ENCODE measurements at places on chromosomes 2 and 18.

GRCh38 chr18:59357928-59358327 lies 1.1 kb downstream of the LMAN1 start:
- DNase-seq: peak; percentile 39

DNA sequence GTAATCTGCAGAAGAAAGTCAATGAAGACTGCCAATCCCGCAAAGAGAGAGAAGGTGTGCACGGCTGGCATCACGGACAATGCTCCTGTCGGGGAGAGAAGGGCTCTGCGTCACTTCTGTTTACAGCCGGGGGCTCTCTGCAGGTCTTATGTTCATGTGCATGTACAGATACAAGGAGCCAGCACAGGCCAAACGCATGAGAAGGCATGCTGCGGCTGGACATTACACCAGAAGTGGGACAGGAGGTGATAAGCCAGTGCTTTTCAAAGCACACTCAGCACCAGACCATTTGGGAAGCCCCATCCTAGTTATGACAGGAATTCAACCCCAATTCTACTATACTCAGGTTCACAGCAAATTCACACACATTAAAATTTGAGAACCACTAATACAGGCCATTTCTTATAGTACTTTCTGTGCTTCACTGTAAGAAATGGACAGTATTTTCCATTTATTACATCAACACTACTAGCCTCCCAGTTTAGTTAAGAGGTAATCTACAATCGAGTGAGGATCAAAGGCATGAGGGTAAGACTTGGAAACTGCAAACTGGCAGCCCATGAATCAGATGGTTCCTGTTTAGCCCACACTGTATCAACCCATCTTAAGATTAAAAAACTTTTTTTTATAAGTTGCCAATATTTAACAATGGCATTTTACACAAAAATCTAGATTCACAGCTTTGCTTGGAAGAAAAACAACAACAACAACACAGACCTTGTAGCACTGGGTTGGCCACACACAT lies 38.2 kb downstream of the RMC1 start:
- DNase-seq: no peak

DNA sequence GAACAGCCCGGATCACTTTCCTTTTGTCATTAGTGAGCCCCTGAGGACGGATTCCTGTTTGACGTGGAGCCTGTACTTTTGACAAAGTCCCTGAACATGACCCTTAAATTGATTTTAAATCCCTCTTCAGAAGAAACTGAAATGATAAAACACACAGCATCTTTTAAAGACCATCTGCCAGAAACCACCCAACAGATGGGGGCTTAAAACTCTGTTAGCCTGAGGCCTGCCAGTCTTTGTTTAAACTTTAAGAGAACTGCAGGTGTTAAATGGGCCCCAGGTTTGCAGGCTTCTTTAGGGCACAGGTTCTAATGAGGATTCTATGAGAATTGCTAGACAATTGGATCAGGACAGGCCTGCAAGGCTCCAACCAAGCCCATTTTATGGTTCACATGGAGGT lies 177.9 kb downstream of the ALK start:
- no peak for DNase-seq

DNA sequence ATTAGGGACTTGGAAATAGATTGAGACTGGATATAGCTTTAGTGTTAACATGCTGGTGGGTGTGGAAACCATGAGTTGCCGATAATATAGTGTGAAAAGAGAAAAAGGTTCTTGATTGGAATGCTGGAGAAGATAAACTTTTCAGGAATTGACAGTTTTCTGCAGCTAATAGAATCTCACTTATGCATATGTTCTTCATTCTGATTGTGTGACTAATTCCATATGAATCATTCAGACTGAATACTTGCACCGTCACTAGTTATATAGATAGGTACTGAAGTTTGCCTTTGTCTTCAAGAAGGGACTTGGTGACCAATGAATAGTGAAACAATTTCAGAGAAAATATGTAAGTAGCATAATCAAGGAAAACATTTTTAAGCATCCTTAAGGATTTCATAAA lies 225.7 kb upstream of the FOSL2 start:
- no peak for DNase-seq

DNA sequence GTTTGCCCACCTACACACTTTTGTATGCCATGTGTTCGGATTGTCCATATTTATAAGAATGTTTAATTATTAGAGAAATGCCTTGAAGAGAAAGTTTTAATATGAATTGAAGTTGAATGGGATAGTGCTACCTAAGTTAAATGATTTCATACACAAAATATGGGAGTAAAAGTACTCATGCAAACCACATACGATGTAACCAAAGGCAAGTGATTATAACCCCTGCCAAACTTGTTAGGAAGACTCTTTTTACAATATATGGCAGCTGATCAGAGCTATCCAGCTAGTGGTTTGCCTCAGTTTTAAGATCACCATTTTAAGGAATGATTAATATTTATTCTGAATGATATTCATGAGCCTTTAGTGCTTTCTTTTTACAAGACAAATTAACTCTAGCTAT lies 106.7 kb downstream of the MYO1B start:
- DNase-seq: no peak

DNA sequence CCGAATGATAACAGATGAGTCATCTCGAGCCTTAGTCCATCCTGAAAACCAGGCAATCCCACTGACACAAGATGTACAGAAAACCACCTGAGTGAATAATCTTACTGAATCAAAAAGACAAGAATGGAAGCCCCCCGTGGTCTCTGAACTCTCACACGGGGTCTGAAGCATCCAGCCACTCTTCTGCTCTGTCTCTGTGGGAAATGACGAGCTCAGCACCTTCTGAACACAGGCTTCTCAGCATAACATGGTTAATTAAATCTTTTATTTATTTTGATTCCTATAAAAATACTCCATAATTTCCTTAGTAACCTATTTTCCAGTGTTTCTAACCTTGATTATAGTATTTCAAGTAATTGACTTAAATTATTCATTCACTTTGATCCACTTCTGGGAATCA lies 203.7 kb downstream of the TMEM163 start:
- DNase-seq: no peak

DNA sequence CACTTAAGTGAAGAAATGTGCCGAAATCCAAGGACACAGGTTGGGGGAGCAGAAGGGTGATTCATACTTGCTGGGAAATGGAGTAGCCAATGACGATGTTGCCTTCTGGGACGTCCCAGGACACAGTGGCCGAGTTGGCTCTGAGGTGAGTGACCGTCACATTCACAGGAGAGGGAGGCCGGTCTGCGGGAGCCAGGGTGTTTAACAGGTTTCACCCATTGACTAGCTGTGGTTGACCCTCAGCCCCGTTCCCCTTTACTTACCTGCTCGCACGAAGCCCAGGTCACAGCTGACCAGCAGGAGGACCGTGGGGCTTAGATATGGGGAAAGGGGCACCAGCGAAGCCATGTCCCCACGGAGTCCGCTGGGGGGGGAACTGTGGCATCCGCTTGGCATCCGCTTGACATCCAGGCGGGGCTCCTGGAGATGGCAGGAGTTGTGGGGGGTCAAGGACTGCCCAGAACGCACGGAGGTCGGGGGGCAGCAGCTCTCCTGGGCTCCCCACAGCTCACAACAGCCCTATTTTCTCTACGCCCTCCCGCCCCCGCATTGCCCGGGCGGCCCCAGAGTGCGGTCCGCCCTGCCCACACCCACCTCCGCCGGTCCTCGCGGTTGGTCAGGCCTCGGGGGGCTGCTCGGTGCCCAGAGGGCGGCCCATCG lies 586 bp downstream of the FNDC4 start:
- DNase-seq: no peak

DNA sequence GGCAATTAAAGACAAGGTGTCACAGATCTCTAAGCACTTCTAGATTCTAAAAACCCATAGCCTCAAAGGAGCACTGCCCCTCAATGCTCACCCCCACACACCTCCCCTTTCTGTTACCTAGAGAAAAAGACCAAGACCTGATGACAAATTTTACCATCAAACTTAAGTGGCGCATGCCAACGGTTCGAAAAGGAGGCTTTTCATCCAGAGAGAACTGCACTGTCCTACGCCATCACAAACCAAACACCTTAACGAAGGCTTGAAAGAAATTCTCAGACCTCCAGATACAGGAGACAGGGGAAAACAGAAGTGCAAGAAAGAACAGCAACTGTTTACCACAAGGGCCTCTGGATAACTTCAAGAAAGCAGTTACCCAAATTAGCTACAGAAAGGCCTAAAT lies 2.0 kb upstream of the ZC3H6 start:
- DNase-seq: no peak

DNA sequence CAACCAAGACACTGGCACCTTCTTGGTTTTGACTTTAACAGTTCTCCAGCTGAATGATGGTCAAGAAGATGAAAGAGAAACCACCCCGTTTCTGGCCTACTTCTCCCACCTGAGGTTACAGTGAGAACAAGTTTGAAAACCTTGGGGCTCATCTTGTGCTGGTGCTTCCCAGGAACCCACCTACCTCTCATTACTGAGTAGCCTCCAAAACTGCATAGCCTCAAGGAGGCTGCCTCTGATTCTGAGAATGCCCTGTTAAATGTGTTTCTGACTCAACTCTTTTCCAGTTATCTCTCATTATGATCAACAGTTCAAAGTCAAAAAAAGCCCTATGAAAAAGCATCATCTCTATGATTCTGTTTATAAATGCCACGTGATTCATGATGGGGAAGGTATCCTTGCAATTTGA lies 121.9 kb downstream of the CACNB4 start:
- DNase-seq: peak; percentile 57

DNA sequence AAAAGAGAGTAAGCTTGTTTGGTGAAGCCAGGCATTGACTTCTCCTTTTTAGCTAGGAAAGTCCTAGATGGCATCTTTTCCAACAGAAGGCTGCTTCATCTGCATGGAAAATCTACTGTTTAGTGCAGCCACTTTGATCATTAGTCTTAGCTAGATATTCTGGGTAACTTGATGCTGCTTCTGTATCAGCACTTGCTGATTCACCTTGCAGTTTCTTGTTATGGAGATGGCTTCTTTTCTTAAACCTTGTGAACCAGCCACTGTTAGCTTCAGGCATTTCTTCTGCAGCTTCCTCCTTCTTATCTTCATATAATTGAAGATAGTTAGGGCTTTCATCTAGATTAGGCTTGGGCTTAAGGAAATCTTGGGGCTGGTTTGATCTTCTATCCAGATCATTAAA lies 639.7 kb downstream of the TDRD15 start:
- no peak for DNase-seq

- DNase-seq: no peak
Observed at GRCh38 chr2:35784777-35785176, 570.8 kb upstream of the CRIM1 start.

GRCh38 chr2:207046724-207047123 lies 107.4 kb downstream of the CPO start:
- DNase-seq: peak; percentile 41

- peak; percentile 42 for DNase-seq
Observed at GRCh38 chr18:63994783-63995399, 25.0 kb downstream of the SERPINB8 start.

- no peak for DNase-seq
Observed at GRCh38 chr18:68733707-68734106, 18.8 kb upstream of the TMX3 start.

DNA sequence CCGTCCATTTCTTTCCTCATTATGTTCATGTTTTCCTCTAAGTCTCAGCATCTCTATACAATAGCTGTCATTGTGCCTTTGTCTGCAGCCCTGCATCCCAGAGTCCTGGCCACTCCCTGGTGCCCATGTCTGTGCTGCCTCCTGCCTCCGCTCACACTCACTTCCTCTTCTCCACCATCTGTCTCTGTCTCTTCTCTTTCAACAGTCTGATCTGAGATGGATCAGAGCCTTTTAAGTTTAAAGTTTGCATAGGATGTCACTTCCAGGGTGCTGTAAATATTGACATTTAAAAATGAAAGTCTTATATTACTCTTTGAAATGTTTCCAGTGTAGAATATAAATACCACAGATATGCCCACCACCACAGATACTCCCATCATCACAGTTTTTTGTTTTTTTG lies 42.7 kb downstream of the UBE2F start:
- DNase-seq: no peak

GRCh38 chr18:36158266-36158867 lies 28.7 kb downstream of the ELP2 start:
- DNase-seq: no peak

DNA sequence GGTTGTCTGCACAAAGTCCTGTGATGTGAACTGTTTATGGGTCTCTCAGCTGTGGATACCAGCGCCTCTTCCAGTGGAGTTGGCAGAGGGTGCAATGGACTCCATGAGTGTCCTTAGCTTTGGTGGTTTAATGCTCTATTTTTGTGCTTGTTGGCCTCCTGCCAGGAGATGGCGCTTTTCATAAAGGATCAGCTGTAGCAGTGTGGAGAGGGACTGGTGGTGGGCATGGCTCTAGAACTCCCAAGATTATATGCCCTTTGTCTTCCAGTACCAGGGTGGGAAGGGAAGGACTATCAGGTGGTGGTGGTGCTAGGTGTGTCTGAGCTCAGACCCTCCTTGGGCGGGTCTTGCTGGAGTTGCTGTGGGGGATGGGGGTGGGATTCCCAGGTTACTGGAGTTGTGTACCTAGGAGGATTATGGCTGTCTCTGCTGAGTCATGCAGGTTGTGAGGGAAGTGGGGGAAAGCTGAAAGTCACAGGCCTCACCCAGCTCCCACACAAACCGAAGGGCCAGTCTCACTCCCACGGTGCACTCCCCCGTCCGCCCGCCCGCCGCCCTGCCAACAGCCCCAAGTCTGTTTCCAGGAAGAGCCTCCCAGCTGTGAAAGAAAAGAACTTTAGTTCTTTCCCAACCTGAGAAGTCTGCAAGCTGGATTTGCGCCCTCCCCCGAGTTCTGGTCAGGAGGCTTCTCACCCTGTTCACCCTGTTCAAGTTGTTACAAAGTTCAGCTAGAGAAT lies 108.1 kb downstream of the MARCO start:
- peak; percentile 3 for DNase-seq

GRCh38 chr2:47270421-47270820 lies 115.3 kb upstream of the STPG4 start:
- no peak for DNase-seq

- no peak for DNase-seq
Observed at GRCh38 chr2:133959066-133959465, 294.8 kb upstream of the MGAT5 start.

DNA sequence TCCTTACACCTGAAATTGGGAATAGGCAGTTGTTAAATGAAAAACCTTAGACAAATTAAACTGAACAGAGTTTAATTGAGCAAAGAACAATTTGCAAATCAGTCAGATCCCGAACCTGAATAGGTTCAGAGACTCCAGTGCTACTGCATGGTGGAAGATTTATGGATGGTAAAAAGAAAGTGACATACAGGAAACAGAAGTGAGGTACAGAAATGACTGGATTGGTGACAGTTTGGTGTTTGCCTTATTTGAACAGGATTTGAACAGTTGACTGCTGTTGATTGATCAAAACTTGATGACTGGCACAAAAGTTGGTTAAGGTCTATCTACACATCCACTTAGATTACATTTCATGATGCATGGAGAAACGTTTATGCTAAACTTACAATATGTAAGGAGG lies 248.8 kb downstream of the HNMT start:
- DNase-seq: peak; percentile 0

DNA sequence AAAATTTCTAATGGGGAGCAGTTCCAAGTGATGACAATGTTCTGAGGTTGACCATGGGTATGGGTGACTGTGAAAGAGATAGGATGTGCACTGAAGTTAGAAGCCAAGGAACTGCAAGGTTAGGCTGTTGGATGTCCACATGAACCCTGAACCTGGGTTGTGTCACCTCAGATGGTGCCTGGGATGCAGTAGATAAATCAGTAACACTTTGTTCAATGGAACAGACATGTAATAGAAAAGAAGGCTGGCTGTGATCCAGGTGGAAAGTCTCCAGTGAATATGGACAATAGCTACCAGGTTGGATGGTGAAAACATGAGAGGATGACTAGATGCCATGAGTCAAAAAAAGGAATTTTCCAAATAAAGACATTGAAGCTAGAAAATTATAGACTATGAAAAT lies 131.4 kb downstream of the TRABD2A start:
- no peak for DNase-seq
